ENCODE measurements at places on chromosomes 12 and 14.

- DNase-seq, result no peak
Measured at GRCh38 chr12:118370601-118371000, 2.1 kb downstream of the TAOK3 start.

DNA sequence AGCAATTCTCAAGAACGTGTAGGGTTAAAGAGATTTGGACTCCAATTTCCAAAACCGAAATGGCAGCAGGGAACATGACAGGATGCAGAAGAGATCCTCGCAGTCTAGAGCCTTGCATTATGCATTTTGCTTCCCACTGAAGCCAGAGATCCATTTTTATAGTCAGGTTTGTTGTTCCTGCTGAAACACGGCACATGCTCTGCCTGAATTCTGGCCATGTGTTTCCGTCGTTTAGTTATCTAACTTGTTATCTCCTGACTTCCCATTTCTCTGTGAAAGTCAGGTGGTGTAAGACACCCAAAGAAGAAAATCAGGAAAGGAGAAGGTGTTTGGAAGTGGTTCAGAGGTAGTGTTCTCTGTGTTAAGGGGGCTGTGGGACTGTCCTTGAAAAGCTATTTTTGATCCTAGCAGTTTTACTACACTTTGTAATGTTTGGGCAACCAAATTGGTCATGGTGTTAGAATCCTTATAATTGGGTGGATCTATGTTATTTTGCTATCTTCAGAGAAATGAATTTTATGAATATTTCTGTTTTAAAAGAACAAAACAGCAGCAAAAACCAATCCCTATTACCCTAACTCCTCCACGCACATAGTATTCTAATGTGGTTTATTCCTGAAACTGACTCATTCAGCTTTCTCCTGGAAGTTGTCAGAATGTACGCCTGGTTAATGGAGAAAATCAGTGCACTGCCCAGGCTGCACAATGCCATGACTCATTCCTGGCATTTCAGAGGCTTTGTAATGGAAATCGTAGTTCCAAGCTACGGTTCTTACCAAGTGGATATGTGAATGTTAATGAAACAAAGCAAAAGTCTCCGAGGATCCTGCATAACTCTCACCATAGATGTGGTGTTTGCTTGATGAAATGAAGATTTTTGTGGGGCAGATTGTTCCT is 110.1 kb downstream of the SAMD4A start:
- no peak for DNase-seq

- no peak for DNase-seq
Measured at GRCh38 chr14:50678163-50678562, 10.1 kb upstream of the SAV1 start.

DNA sequence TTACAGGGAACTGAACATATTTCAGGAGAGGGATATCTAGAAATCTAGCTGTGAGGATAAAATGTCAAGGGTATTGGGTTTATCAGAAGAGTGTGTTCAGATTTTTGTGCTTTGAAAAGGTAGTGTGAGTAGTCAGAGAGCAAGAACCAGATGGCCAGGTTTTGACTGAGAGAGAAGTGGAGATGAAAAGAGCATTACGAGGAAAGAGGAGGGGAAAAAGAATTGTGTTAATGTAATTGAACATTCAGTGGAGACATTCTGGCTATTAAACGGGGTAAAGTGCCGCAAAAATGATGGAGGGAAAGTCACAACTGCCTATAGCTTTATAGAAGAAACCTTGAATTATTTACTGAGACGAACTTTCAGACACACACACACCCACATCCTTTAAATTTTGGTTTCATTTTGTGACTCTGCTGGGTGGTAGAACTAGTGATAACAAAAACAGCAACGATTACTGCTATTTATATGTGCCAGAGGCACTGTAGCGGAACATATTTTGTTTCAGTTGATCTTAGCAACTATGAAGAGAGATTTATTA is 213.6 kb downstream of the ERC1 start:
- peak; percentile 63 for DNase-seq

DNA sequence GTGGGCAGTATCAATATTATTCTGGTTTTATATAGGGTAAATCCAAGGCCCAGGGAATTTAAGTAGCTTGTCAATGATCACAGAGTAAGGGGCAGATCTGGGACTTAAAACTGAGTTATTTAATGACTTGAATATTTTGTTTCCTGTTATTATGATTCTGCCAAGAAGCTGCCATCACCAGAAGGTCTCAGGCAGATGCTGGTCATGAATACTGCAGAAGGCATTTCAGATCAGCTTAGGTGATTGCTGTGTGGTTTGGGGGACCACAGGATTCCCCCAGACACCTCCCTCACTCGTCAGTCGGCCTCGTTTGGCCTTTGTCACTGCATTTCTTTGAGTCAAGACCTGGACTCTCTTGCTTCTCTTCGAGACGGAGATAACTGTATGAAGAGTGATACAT is 47.7 kb upstream of the EVL start:
- DNase-seq, result no peak

All from NCI-H1092 treated with DMSO at 0.1 percent for 48 hours (cell line).